Natural killer cell treated with Interleukin-12 subunit alpha and Interleukin-12 subunit beta and Interleukin-15 and Interleukin-18, amount 100 ng/mL, for 72 hours (primary cell): ENCODE measurements at places on chromosomes 2 and 18.

GRCh38 chr18:62452280-62452831, 70.5 kb upstream of the ZCCHC2 start:
- H3K4me1 ChIP-seq = peaks cover 23% of the 10 kb centered on the region
- H3K36me3 ChIP-seq = no peaks in the 10 kb centered on the region
- H3K4me3 ChIP-seq = peak overlapping the region; percentile 53
- peak; percentile 78 for DNase-seq
- H3K27me3 ChIP-seq = no peaks in the 10 kb centered on the region
- peak overlapping the region; percentile 70 for H3K27ac ChIP-seq

DNA sequence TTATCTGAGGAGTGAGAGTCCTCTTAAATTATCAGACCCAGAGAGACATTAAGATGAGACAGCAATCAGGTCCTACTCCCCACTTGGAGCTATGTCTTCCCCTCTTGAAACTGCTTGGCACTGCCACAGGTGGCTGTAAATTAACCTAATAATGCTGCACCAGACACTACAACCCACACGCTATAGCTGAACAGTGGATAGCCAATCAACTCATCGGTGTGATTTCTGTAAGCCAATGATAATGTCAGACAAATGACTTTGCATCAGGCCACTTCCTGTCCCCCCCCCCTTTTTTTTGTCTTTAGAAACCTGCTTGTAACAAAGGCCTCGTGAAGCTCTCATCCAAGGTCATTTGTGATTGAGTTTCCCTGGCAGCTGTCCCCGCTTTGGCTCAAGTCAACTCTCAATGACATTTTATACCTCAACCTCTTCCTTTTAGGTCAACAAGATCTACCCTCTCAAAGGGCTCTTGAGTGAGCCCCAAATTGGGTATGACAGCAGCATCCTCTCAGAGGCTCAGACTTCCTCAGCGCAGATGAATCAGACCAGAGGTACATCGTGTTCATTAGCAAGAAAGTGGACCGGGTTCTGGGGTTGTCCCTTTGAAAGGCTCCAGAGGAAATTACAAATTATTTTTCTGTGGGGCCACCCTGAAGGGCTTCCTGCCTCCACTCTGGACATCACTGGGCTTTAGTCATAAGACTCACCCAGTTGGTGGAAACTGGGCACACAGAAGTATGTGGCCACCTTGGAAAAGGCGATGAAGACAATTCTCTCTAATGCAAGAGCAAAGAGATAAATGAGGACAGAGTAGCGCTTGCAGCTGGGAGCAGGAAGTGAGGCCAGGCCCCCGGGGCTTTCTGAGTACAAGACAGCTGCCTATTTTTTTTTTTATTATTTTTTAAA, 73.6 kb downstream of the COPS8 start:
- no peaks in the 10 kb centered on the region for H3K36me3 ChIP-seq
- H3K27ac ChIP-seq = no peak overlapping the region
- peaks cover 6% of the 10 kb centered on the region for H3K27me3 ChIP-seq
- H3K4me3 ChIP-seq = no peak overlapping the region
- DNase-seq = no peak
- H3K4me1 ChIP-seq = no peaks in the 10 kb centered on the region

GRCh38 chr2:45269149-45269793, 260.0 kb upstream of the SIX2 start:
- no peak for DNase-seq
- H3K27me3 ChIP-seq = peaks cover 12% of the 10 kb centered on the region
- no peaks in the 10 kb centered on the region for H3K36me3 ChIP-seq
- H3K4me3 ChIP-seq = no peak overlapping the region

GRCh38 chr2:203869223-203870042, 1.9 kb downstream of the CTLA4 start:
- peak overlapping the region; percentile 90 for H3K4me3 ChIP-seq
- H3K27ac ChIP-seq = peak overlapping the region; percentile 85
- H3K36me3 ChIP-seq = peaks cover 48% of the 10 kb centered on the region

- no peaks in the 10 kb centered on the region for H3K36me3 ChIP-seq
- H3K4me3 ChIP-seq = no peak overlapping the region
- peaks cover 6% of the 10 kb centered on the region for H3K4me1 ChIP-seq
- no peak overlapping the region for H3K27ac ChIP-seq
Measured at GRCh38 chr2:1911811-1912210, 167.5 kb upstream of the PXDN start.

DNA sequence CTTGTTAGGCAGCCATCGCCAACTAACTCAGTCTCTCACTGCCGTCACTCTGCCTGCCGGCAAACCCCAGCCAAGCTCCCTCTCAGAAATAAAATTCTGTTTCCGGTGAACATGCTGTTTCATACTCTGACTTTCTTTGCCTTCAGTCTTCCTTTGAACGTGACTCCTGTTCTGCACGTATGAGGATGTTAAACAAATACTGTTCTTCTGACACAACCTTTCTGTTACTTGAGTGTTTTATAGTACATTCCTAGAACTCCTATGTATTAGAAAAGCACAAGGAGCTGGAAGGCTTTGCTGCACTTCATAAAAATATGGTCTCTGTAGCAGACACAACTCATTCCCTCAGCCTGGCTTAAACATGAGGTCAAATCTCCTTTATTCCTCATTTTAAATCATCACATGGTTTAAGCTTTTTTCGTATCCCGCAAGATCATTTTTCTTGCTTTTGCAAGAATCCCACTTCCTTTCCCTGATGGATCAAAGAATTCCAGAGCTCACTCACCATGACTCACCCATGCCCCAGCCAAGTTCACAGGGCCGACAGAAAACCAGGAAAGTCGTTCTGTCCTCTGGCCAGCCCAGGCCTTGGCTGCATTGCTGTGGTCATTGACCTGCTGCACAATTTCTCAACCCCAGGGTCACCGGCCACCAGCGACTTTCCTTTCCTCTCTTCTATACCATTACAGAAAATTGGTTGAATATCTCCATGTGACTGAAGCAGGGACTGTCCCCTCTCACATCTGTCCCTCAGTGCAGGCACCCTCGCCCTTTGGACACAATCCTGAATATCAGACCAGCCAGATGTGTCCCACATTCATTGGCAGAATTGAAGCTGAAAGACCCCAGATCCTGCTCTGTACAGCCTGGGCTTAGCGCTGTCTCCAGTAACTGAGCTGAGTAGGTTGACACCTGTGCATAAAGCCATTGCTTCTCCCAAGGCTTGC, 183.1 kb upstream of the ARL4C start:
- peaks cover 8% of the 10 kb centered on the region for H3K4me1 ChIP-seq
- no peaks in the 10 kb centered on the region for H3K36me3 ChIP-seq
- DNase-seq = no peak

DNA sequence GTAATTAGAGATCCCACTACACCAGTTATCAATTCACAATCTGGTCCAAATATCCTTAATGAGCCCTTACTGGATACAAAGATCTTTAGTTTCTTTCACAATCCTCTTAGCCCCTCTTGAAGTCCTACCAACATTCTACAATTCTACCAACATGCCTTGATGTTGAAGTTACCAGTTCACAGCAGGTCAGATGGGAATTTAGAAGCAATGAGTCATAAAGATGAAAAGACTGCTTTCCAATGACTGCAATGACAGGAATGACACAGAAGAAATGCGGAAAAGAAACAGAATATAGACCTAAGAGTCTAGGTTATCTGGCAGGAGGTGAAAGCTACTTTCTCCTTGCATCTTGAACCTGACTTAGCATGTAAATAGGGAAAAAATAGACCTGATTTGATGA, 24.5 kb downstream of the RTTN start:
- no peak overlapping the region for H3K4me3 ChIP-seq
- H3K36me3 ChIP-seq = peaks cover 6% of the 10 kb centered on the region
- H3K4me1 ChIP-seq = no peaks in the 10 kb centered on the region
- no peak overlapping the region for H3K27ac ChIP-seq
- DNase-seq = no peak

DNA sequence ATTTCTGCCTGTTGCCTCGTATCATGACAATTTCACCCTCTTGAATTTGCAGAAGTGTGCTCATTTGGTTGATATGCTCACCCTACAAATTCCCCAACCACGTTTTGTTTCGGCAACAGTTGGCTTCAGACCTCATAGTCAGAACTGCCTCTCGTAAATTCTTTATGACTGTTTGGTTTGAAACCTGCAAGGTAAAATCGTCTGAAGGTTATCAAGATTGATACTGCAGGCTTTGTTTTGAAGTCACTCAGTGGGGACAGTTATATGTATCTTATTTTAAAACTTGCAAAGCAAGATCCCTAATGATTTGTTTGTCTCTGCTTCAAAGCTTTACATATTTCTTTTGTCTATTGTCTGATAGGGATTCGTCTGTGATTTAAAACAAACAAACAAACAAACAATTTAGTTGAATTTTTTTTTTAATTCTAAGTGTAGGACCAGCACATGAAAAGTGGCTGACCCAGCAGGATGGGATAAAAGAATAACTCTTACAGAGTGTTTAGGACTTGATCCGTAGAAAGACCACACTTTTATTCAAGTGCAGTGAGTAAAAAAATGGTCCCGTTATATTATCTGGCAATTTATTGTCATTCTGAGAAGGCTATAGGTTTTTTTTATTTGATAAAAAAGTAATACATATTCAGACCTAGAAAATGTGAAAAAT, 45.7 kb upstream of the MYCN start:
- H3K36me3 ChIP-seq = peaks cover 7% of the 10 kb centered on the region
- no peak overlapping the region for H3K4me3 ChIP-seq
- no peaks in the 10 kb centered on the region for H3K4me1 ChIP-seq

DNA sequence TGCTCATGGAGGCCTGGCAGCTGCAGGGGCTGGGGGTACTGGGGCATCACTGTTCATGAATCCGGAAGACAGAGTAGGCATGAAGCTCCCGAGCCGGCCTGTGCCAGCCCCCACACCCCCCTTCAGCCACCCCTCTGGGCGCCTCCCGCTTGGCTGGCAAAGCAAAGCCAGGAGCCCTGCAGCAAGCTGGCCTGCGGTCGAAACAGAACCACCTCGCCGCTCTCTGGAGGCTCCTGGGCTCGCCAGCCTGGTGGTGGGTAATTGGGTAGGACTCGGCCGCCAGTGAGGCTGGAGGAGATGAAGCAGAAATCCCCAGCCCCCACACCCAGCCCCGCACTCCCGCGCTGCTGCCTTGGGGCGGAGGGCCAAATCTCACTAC, 70.9 kb upstream of the GPC1 start:
- H3K27me3 ChIP-seq = no peaks in the 10 kb centered on the region
- no peaks in the 10 kb centered on the region for H3K4me1 ChIP-seq
- H3K4me3 ChIP-seq = no peak overlapping the region
- no peak overlapping the region for H3K27ac ChIP-seq
- DNase-seq = peak; percentile 54
- H3K36me3 ChIP-seq = no peaks in the 10 kb centered on the region

DNA sequence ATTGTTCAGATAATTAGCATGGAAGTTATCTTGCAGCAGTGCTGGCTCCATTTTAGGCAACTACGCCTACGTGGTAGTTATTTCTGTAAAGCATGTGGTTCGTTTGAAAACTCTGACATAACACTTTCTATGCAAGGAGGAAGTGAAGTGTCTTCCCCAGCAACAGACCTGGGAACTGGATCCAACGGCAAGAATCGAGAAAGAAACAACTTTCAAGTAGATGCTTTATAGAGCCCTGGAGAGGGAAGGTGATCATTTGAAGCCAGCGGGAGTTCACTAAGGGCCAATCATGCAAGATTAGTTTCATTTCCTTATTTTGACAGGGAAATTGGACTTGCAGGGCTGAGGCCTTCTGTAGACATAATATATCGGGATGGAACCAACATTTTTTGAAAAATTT, 218.3 kb downstream of the ACKR3 start:
- no peaks in the 10 kb centered on the region for H3K36me3 ChIP-seq
- no peak overlapping the region for H3K27ac ChIP-seq

DNA sequence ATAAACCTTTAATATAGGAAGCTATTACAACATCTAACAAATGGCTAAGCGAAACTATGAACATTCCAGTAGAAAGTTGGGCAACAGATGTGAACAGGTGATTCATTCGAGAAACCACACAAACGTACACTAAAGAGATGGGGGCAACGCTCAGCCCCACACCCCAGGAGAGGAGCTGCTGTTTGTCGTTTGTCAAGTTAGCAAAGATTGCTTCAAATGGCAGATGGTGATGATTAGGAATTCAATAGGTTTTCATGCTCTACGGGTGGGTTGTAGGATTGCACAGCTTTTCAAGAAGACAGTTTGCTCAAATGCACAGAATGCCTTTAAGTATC, 154.7 kb upstream of the HDAC4 start:
- no peaks in the 10 kb centered on the region for H3K36me3 ChIP-seq
- no peak overlapping the region for H3K4me3 ChIP-seq
- no peaks in the 10 kb centered on the region for H3K4me1 ChIP-seq
- peaks cover 10% of the 10 kb centered on the region for H3K27me3 ChIP-seq
- DNase-seq = peak; percentile 31
- H3K27ac ChIP-seq = no peak overlapping the region
